ENCODE measurements at places on chromosomes 4 and X. TPM values are rescaled to one million over a fixed set of nuclear protein-coding genes. Genes with fewer than 3 reads are reported as not detected.

The WNK3 gene
- polyA plus RNA-seq: 0.30 TPM

The HTN1 gene
- polyA plus RNA-seq: not detected

The MAP7D2 gene
- polyA plus RNA-seq: 0.08 TPM

The MAMLD1 gene
- polyA plus RNA-seq: 2.5 TPM

The MFAP3L gene
- polyA plus RNA-seq: 0.08 TPM

The RELL1 gene
- 20.8 TPM for polyA plus RNA-seq

The SPP1 gene
- polyA plus RNA-seq: not detected

The EXOC1L gene
- polyA plus RNA-seq: not detected

The MAOB gene
- not detected for polyA plus RNA-seq

The ATP1B4 gene
- not detected for polyA plus RNA-seq

The TAF1 gene
- 7.0 TPM for polyA plus RNA-seq

The GPC4 gene
- not detected for polyA plus RNA-seq

The TRIM61 gene
- not detected for polyA plus RNA-seq

The DGKK gene
- polyA plus RNA-seq: not detected

The HPGD gene
- polyA plus RNA-seq: not detected

The GLOD5 gene
- not detected for polyA plus RNA-seq

The SPANXN4 gene
- polyA plus RNA-seq: not detected

The MPC1L gene
- 0.19 TPM for polyA plus RNA-seq

The SYP gene
- 0.21 TPM for polyA plus RNA-seq

The IL13RA1 gene
- polyA plus RNA-seq: 32.8 TPM

The FAM200B gene
- 13.9 TPM for polyA plus RNA-seq

The NUDT11 gene
- polyA plus RNA-seq: 4.3 TPM

All from endothelial cell of umbilical vein (primary cell).